ENCODE measurements at places on chromosomes 6 and 20.

DNA sequence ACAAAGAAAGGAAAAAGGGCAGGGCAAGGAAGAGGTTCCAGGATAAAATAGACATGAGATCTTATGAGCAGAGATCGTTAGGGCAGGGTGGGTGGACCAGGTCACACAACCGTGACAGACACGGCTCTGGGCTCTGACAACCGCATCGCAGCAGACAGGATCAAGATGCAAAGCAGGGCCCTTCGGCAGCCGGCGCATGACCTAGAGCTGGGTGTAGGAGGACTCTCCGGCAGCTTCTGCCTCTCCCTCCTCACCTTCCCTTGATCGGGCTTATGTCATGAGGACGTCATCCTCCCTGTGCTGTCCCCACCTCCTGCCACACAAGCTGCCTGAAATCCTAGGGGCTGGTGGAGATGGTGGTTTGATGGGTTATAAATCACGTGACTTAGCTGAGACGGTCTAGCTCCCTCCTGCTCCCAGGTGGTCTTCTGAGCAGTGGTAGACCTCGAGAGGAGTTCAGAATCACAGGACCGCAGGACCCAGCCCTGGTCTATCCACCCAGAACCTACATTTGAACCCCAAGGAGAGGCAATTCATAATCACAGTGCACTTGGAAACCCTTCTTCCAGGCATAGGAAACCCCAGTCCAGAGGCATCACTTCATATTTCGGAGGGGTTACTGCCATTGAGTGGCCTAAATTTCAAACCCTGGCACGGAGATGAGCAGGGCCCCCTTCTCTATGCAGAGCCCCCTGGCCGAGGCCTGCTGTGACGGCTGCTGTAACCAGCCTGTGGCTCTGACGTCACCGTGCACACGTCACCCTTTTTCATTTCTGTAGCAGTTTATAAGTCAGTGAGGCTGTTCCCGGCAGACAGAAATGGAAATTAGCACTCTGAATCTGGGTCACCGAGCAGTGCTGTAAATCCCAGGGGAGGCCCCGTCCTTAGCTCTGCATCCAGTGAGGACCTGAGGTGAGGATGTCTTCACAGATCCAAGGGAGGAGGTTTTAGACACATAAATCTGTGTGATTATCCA is 8.7 kb upstream of the CCR6 start:
- peak; percentile 78 for DNase-seq

DNA sequence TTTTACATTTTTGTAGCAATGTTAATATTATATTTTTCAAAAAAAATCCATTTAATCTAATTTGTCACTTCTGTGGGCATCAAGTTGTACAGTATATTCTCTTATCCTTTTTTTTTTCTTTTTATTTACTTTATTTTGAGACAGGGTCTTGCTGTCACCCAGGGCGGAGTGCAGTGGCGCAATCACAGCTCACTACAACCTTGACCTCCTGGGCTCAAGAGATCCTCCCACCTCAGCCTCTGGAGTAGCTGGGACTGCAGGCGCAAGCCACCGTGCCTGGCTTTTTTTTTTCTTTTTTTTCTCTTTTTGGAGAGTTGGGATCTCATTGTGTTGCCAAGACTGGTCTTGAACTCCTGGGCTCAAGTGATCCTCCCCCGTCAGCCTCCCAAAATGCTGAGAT is 14.4 kb upstream of the BEND6 start:
- DNase-seq: no peak

GRCh38 chr6:114053791-114054190 is 82.8 kb upstream of the HDAC2 start:
- DNase-seq: no peak

DNA sequence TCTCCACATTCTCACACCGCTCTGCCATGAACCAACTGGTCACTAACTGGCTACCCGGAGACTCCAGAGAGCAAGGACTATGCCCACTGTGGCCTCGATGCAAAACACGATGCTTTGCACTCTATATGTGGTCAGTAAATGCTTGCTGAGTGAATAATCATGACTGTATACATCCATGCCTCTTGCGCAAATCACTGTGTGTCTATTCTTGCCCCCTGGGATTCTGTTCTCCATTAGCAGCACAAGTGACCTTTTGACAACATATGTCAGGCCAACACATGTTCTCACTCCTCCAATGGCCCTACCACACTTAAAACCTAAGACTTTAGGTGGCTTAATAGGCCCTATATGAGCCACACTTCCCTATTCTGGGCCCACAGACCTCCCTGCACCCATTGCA is 16.9 kb downstream of the KIF16B start:
- no peak for DNase-seq

GRCh38 chr20:54212871-54213270 is 5.0 kb downstream of the PFDN4 start:
- no peak for DNase-seq

DNA sequence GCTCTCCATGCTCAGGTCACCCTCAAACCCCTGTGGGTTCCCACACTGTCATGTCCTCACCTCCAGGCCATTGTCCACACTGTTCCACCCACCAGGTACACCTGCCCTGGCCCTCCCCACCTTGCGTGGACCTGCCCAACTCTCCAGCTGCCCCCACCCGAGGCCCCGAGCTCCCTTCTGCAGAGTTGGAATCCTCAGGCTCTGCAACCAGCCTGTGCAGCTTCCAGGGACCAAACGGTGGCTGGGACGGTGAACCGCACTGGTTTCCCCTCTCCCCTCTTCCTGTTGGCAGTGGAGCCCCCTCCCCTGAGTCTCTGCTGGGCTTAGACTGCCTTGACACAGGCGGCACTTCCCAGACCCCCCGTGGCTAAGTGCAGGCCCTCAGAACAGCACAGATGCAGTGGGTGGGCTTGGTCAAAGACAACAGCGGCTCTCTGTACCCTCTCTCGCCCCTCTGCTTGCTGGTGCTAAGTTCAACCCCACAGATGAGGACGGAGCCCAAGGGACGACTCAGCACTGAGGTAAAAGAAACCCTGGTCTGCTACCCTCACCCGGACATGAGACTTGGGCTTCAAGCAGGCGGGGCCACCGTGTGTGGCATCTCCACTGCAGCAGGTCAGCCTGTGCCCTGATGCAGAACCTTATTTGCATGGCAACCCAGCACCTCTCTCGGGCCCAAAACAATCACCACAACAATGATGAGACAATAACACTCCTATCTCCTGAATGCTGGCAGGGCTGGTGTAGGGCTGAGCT is 11.0 kb downstream of the ZBP1 start:
- no peak for DNase-seq
